ENCODE measurements at places on chromosomes 1 and 21.

DNA sequence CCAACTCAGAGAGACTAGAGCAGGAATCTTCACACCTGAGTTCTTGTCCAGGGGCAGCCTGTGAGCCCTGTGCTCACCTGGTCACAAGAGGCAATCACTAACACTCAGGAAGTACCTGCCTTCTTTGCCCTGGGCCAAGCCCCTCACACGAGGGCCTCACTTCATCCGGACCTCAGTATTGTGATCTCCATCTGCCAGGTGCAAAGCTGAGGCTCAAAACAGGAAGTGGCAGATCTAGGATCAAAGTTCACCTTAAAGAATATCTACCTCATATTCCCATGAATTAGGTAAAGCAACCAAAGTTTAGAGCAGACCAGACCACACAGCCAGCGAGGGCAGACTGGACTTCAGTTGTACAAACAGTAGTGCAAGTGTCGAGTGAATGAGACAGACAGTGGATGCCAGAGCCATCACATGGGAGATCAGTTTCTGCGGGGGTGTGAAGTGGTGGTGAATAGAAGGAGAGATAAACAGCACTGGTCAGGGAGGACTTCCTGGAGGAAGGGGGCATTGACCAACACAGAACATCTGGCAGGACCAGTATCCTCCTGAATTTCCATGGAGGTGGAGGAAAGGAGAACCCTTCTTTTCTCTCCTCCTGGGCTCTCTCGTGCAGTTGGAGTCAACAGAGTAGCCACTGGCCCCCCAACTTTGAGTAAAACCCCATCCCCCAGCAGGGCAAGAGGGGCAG, 116.6 kb upstream of the ZBTB40 start:
- no peak for DNase-seq

GRCh38 chr21:38803075-38803660, 2.6 kb upstream of the ETS2 start:
- no peak for DNase-seq

DNA sequence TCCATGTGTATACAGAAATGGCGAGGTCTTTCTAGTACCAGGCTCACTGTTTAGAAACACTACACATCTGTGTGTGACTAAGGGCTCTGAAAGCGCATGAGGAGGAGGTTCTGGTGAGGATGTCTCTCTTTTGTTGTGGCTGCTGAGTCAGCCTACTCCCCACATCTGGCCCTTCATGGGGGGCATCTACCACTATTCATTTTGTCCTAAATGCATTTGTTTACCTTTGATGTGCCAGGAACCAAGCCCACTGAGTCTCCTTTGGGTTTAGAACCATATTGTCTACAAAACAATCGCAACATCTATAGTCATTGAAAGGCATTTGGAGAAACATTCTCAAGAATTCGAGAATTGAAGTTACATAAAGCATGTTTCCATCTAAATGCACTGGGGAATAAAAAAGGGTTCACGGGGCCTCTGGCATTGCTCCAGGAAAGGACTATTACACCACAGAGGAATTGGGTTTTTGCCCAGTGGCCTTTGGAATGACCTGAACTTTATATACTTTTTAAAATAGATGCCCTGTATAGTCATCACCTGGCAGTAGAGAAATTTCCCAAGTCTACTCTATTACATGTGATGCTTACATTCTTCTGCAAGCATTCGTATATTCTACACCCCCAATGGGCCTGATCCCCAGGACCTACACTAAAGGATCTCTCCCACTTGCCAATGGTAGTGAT, 35.1 kb upstream of the ADORA3 start:
- DNase-seq: no peak

DNA sequence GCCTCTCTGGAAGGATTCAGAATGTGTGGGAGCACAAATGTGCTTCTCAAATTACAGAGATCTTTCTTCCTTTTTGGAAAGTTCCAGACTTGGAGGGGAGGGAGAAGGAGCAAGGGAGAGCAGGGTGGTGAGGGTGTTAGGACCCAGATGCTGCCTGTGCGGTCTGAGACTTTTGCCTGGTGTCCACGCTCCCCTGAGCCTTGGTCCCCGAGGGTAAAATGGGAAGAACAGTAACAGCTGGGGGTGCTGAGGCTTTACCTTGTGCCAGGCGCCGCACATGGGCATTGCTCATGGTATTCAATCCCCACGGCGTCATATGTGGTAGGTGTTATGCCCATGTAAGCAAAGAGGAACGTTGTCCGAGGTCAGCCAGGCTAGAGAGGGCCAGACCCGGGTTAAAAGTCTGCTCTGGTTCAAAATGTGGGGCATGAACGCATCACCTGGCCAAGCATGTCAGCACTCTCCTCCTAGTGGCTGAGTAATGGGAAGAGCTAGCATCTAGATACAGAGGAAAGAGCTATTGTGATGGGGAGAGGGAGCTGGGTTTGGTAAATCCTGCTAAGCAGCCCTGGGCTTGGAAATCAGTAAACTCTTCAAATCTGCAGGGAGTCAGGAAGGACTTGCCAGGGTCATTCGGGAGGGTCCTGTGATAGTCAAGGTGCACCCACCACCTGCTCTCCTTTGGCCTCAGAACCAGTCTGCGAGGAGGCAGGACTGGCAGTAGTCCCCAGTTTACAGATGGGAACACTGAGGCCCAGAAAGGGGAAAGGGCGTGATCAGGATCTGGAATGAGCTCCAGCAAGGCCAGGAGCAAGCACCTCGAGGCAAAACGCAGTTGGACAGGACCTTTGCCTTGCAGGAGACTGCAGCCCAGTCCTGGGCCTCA, 4.5 kb upstream of the RUNX3 start:
- no peak for DNase-seq

- DNase-seq: no peak
These were observed 164.9 kb downstream of the DYRK1A start for GRCh38 chr21:37531431-37531932.

DNA sequence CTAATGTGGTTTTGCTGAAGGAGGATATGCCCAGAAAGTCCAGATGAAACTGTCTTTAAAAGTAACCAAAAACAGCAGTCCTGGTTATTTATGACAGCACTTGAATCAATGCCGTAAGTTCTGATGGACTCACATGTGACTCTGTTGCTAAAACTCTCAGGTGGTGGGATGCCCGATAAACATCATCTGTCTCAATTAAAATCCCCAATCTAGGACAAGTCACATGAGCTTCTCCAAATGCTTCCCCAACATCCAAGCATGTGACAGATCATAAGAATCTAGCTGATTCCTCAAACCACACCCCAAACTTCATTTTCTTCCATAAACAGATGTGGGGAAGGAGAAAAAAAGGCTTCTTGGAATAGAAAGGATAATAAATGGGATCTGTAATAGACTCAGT, 786 bp upstream of the CTSK start:
- no peak for DNase-seq

- no peak for DNase-seq
These were observed 28.9 kb downstream of the ODR4 start for GRCh38 chr1:186404454-186405051.

GRCh38 chr1:32014948-32015273, 1.2 kb downstream of the KHDRBS1 start:
- DNase-seq: no peak

DNA sequence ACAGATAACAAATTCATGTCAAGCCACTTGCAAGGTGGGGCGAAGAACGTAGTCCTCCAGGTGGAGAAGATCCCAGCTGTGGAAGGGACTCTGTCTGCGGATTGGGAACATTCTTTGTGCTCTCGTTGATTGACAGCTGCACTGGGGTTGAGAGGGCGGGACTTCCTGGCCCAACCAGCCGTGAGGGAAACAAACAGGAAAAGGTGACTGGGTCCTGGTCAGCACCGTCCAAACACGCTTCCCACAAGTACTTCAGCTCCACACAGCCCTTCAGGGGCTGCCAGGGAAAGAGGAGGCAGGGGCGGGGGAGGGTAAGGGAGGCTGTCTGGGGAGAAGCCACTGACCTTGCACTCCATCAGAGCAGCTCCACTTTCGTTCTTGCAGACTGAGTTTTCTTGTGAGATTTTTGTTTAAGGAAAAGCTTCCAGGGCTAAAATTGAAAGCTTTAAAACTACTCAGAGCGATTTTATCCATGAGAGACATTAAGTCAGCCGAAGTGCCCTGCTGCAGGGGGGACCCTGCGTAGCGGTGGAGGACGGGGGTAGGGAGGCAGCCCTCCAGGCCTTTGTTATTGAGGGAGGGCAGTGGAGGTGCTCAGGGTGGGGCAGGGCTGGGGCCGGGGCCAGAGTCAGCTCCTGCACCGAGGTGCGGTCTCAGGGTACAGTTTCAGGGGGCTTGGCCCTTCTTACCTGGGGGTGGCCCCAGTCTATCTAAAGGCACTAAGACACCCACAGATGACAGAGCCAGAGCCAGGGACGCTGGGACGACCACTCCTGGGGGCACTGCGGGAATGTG, 21.6 kb upstream of the STUM start:
- no peak for DNase-seq

- no peak for DNase-seq
These were observed 98.8 kb downstream of the FOXD2 start for GRCh38 chr1:47536646-47537118.

GRCh38 chr1:116318897-116319296, 54.1 kb upstream of the ATP1A1 start:
- no peak for DNase-seq

- no peak for DNase-seq
These were observed 22.2 kb upstream of the MAPKAPK2 start for GRCh38 chr1:206662396-206663092.

- no peak for DNase-seq
These were observed 9.8 kb upstream of the MYSM1 start for GRCh38 chr1:58709540-58710175.

- no peak for DNase-seq
These were observed 2.0 kb downstream of the SLAMF7 start for GRCh38 chr1:160741092-160741501.

GRCh38 chr21:17708522-17709265, 96.0 kb upstream of the BTG3 start:
- DNase-seq: no peak

DNA sequence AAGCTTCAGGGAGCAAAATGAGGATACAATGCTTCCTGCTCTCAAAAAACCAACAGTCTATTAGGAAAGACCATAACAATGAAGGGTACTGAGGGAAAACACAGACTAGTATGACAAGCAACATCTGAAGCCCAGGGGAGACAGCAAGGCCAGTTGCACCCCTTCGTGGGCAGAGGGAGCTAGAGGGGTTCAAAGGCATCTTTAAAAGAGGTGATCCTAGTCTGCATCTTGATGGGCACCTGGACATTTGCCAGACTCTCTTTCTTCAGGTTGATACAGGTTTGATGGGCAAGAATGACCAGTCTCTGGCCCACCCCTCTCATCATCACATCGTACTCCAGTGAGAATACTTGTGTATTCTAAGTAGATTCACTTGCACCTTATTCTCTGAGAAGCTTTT, 177.7 kb downstream of the VAV3 start:
- DNase-seq: no peak

GRCh38 chr1:220229771-220230170, 42.5 kb downstream of the RAB3GAP2 start:
- DNase-seq: no peak

GRCh38 chr1:221117548-221117951, 238.3 kb downstream of the HLX start:
- no peak for DNase-seq

DNA sequence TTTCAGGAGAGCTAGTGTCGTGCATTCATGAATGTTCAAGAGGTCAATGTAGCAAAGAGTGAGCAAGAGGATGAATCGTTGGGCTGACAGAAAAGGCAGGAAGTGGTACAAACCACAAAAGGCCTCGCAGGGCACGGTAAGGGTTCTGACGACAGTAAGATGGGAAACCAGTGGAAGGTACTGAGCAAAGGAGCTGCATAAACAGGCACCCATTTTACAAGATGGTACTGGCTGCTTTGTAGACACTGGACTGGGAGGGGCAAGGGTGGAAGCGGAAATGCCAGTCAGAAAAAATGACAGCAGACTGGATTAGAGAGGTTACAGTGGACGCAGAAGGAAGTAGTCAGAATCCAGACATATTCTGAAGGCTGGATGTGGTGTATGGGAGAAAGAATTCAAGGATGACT, 123.5 kb downstream of the PTPN14 start:
- no peak for DNase-seq

DNA sequence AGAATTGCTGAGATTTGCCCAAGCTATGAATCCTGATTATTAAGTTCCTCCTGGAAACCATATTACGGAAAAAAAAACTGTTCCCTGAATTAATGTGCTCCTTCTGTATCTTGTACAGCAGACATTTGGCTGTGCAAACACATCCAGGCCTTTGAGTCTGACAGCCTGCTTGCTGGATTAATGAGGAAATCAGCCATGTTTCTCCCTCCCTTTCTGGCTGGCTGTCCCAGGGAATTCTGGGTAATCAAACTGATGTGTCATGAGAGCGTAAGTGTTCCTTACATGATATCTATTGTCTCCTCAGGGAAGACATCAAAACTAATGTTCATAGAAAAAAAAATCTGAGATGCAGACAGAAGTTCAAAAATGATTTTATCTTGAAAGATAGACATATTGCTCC, 18.8 kb downstream of the PGBD5 start:
- DNase-seq: no peak

DNA sequence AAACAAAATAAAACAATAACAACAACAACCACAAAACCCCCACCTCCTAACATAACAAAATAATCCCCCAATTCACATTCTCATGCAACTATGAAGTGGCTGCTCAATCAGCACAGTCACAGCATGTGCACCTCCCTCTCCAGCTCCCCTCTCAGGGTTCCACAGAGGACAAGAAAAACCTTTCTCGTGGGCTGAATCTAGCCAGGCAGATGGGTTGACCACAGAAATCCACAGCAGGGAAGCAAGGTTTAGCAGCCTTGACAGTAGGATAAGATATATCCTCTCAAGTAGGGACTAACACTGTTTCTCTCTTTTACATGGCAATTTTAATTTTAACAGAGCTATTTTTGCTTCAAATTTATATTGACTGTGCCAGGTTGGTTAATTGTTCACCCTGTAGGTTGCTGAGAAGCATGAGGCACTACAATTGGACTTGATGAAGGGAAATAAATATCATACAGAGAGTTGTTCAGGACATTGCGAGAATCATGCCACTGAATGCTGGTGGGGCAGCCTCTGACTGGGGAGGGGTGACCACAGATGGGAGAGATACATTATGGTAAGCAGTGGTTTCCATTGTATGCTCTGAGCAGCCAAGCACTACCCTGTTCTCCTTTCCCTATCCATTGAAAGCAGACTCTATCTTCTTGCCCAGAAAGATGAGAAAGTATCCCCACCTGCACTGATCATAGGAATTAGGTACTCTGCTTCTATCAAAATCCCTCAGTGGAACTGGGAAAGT, 535.1 kb downstream of the DPYD start:
- DNase-seq: no peak

GRCh38 chr21:16154321-16154720, 424.5 kb downstream of the USP25 start:
- no peak for DNase-seq

- DNase-seq: no peak
These were observed 22.5 kb downstream of the PKP1 start for GRCh38 chr1:201305815-201306214.
